CD4-positive, alpha-beta T cell treated with Interleukin-4 for 4 hours (primary cell): ENCODE measurements at places on chromosomes 4 and X.

DNA sequence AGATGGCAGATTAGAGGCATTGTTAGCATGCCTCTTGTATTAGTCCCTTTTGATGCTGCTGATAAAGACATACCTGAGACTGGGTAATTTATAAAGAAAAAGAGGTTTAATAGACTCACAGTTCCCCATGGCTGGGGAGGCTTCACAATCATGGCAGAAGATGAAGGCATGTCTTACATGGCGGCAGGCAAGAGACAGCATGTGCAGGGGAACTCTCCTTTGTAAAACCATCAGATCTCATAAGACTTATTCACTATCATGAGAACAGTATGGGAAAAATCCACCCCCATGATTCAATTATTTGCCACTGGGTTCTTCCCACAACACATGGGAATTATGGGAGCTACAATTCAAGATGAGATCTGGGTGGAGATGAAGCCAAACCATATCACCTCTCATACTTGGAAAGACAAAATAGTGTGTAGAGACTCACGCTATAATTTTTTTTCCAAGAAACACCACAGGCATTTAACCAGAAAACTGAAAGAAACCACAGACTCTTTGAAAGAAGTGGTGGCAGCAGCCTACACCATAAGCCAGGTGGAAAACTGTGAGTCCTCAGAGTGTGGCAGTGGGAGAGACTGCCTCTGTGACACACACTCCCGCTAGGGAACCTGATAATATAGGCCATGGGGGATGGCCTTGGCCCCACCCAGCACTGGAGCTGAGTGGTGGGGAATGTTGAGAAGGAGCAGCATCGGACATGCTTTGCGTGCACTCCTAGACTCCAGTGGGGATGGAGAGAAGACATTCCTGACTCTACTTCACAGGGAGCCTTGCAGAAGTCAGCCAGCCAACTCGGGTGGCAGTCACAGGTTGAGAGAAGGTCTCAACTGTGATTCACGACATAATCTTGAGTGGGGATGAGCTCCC, 51.5 kb downstream of the SLC2A9 start:
- DNase-seq = no peak

DNA sequence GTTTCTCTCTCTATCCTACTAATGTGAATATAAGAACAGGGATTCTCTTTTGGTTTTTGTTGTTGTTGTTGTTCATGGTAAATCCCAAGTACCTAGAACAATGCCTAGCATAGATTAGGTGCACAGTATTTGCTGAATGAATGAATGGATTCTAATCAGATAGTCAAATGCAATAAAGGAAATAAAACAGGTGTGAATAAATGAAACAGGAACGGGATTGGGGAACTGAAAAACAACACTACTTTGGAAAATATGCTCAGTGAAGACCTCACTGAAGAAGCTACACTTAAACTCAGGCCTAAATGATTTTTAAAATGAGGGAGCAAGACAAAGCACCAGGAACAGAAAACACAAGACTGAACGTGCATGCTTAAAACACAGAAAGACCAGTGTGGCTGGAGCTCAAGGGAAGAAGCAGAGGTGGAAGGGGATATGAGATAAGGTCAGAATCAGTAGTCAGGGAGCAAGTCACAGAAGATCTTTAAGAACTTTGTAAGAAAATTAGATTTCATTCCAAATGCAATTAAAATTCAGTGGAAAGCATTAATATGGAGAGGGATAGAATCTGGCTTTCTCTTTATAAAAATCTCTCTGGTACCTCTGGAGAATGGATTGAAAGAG, 144.7 kb downstream of the ZAR1 start:
- no peak for DNase-seq

- DNase-seq = no peak
These were observed 230.1 kb downstream of the HS6ST2 start for GRCh38 chrX:132728296-132728695.

DNA sequence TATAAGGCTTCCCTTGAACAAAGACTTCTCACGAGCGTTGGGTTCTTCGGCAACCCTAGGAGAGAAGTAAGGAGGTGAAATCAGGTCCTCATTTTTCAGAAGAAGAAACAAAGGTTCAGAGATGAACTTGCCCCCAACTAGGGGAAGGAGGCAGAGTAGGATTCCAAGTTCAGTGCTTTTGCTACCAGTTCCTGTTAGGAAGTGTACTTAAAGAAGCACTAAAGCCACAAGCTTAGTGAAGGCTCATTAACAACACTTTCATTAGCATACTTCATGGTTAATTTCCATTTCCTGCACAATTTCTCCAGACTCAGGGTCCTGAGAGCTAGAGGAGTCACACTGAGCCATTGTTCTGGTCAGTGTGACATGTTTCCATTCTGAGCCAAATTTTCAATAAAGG, 52.1 kb downstream of the VSIG4 start:
- DNase-seq = no peak

GRCh38 chr4:9594948-9595347, 150.7 kb downstream of the DEFB131A start:
- no peak for DNase-seq

- DNase-seq = no peak
These were observed 46.1 kb upstream of the CTSO start for GRCh38 chr4:155999725-156000124.

- no peak for DNase-seq
These were observed 58.0 kb downstream of the STAP1 start for GRCh38 chr4:67616478-67616877.

- DNase-seq = no peak
These were observed 8.6 kb downstream of the MAGEA4 start for GRCh38 chrX:151921292-151921691.

DNA sequence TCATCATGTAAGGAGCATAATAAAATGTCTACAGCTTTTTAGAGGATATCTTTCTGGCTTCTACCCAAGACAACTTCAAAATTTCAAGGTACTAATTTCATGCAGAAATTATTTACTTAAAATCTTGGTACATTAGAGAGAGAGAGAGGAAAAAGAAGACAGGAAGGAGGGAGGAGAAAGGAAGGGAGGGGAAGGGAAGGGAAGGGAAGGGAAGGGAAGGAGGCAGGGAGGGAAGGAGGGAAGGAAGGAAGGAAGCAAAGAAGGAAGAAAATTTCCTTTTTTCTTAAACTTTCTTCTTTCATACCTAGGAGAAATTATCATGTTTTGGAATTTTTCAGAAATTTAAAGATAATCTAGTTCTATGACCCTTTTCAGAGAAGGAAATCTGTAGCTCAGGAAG, 61.8 kb downstream of the HS3ST1 start:
- DNase-seq = no peak

DNA sequence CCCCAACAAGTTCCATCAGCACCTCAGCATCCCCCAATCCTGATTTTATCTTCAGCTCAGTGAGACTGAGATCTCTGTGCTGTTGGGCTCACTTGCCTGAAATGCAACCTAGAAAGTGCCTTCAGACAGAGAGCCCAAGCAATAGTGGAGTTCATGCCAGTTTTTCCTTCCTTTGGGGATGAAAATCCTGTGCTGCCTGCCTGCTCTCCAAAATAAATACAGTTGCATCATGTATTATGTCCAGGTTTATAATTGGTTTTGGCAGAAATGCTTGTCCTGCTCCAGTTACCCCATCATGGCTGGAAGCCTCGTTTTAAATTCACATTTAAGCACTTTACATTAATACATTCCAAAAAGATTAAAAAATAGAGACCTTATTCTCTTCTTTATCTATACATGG, 1865.5 kb upstream of the TENM3 start:
- DNase-seq = no peak

- no peak for DNase-seq
These were observed 32.4 kb downstream of the IGFBP7 start for GRCh38 chr4:57077550-57078343.

DNA sequence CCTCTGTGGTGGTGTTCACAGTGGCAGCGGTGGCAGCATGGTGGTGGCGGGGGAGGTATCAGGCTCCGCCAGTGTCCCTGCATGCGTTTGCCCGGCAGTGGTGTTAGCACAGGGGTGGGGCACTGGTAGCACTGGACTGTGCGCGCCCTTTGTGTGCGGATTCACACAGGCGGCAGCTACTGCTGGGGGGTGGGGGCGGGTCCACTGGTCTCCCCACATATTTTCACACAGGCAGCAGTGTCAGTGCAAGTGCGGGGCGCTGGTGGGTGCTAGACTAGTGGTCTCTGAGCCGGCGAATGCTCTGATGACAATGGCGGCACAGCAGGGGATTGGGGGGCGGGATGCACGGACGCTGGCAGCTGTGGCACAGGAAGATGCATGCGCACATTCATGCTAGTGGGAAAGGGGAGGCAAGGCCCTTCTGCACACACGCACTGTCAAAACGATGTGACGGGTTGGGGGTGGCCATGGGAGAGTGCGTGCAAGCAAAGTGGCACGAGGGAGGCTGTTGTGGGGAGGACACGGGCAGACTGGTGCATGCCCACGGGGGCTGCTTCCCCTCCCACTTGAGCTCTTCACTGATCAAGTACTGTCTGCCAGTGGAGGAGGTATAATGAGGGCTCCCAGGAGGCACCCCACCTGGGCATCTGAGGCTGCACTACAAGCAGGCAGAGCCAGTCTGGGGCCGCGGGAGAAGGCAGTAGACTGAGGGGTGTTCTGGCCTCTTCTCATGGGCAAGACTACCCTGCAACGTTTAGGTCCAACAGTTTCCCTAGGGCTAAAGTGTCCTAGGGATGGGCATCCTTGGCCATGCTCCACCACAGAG, 53.0 kb downstream of the POF1B start:
- DNase-seq = no peak

- DNase-seq = peak; percentile 21
These were observed at the start of gene CTPS2 for GRCh38 chrX:16712548-16713155. Gene CTPS2 (minus strand): TSS chrX:16712669. CDS start chrX:16702902, 9,767 bp downstream.

DNA sequence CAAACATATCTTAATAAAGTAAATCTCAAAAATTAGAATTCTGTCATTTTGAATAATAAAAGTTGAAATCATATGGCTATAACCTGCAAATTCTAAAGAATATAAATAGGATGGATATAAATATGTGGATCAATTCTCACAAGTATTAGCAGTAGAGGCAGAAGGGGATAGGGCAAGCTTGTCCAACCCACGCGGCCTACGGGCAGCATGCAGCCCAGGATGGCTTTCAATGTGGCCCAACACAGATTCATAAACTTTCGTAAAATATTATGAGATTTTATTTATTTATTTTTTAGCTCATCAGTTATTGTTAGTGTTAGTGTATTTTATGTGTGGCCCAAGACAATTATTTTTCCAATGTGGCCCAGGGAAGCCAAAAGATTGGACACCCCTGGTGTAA, 41.4 kb downstream of the PPA2 start:
- DNase-seq = no peak

DNA sequence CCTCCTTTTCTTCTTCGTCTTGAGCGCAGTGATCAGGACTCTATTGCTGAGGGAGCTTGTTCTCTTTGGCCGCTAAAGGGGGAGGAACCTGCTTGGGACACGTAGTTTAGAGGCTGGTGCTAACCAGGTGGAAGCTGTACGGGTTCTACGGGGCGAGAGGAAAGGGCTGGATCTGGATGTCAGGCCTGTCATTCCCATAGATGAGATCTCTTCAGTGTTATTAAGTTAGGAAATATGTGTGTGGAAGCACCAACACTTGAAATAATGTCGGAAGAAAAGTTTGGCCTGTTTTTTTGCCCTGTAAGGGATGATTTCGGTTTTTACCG, 643 bp downstream of the SRP72 start:
- DNase-seq = no peak

DNA sequence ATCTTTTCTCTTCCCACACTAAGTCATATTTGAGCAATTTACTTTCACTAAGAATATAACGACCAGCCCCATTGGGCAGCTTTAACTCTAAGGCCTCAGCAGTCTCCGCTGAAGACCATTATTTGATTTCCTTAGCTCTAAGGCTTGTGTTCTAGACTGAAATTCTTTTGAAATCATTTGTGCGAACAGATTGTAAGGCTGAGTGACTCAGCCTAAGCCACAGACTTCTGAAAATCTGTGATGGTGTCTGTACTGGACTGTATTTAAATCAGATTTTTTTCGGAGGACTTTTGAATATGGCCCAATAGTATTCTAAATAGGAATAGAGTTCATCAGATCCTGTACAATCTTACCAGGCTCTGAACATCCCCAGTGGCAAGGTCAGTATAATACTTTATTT, 150.3 kb upstream of the TECRL start:
- DNase-seq = no peak

- peak; percentile 0 for DNase-seq
These were observed 110.6 kb upstream of the FSTL5 start for GRCh38 chr4:162274354-162274753.

DNA sequence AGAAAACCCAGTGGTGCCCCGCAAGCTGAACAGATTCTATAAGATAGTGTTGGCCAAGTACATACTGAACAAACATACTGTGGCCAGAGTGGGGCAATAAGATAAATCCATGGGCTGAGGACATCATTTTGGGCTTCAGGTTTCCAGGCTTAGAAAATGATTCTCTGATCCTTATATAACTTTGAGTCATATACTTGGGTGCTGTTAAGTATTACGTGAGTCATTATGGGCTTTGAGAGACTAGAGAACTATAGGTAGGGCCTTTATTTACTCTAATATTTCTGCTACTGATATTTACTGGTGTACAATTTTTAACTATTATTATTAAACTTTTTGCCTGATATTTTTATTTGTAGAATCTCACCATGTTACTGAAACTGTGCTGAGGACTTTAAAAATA, 586.1 kb downstream of the CENPC start:
- DNase-seq = no peak

GRCh38 chrX:48489892-48490291, 13.9 kb downstream of the FTSJ1 start:
- no peak for DNase-seq

DNA sequence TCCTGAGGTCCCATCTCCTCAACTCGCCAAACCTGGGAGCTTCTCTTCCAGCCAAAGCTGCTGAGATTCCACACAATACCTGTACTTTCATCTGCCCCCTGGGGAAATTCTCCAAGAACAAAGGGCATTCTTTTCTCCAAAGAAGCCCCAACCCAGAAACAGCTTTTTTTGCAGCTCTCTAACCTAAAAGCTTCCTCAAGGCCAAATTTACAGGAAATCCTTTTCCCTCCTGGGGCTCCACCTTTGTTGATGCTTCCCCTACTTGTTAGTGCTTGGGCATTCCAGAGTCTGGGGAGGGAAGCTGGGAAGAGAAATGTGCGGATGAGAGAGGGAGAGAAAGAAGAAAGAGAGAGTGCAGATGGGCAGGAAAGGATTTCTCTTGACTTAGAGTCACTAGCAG, 24.3 kb downstream of the ZBTB33 start:
- no peak for DNase-seq

GRCh38 chr4:40377512-40378365, 42.6 kb downstream of the CHRNA9 start:
- no peak for DNase-seq

GRCh38 chr4:151418385-151418784, 9.4 kb downstream of the FHIP1A start:
- no peak for DNase-seq

- no peak for DNase-seq
These were observed 352.1 kb downstream of the SPOCK3 start for GRCh38 chr4:166882221-166882620.
